ENCODE measurements at places on chromosomes 13 and 19.

DNA sequence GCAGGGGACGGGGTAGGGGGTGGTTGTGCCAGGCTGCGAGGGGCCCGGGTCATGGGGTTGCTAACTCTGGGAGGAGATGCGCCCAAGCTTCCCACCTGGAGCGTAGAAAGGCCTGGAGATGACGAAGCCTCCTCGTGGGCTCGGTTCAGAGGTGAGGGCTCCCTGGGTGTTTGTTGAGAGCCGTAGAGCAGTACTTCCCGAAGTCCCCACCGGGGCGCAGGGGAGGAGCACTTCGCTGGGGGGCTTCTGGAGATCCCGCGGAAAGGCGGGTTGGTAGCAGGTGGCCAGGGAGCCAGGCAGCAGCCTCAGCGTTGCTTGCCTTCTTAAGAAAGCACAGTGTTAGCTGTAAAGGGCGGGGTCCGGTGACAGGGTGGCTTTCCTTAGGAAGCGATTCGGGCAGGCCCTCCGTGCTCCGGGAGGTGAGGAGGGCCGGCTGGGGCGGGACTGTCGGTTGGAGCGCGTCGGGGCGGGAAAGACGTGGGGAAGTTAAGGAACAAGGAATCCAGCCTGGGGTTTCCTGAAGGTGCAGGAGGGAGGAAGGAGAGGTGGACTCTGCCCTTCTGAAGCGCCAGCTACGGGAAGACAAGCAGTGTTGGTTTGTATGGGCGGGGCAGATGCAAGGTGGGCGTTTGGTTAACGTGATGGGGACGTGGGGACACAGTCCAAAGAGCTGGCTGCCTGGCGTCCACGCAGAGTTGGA lies 3.3 kb downstream of the VSTM2B start:
- DNase-seq = no peak

DNA sequence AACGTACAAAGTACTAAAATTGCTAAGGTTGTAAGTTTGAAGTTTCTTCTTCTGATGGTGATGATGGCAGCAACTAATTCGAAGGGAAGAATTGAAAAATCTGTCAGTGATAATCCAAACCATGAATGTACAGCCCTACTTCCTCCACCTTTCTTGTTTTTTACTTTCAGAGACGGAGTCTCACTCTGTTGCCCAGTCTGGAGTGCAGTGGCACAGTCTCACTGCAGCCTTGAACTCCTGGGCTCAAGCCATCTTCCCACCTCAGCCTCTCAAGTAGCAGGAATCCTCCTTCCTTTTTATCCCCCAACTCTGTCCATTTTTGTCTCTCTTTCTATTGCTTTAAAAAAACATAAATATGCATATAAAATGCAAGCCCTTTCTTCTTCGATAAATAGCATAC lies 112.3 kb upstream of the SOX21 start:
- no peak for DNase-seq

DNA sequence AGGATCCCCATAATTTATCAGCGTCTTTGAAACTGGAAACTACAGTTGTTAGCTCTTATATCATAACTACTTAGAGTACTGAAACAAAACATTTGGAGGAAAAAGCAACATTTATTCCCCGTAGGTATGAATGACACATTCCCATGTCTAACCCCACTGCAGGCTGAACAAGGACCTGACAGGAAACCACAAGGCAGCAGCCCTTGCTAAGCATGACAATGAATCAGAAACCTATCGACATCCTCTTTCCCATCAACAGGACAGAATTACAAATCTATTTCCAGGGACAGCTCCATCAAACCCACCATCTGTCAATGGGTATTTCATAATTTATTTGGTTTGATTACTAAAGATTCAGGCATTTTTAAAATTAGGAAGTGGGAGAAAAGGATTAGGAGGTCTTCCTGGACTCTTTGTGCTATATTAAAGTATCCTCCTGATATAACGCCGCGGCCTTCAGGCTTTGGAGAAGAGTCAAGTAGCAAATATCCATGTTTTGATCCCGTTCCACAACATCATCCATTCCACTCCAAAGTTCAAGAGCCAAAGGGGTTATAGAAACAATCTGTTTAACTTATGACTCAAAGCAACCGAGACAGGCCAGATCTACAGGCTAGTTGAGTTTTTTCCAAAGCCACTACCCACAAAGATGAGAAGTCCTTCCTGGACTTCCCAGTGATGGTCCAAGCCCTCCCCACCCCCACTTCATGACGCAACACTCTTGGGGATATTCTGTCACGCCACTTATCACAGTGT lies 51.1 kb downstream of the FAM216B start:
- no peak for DNase-seq

DNA sequence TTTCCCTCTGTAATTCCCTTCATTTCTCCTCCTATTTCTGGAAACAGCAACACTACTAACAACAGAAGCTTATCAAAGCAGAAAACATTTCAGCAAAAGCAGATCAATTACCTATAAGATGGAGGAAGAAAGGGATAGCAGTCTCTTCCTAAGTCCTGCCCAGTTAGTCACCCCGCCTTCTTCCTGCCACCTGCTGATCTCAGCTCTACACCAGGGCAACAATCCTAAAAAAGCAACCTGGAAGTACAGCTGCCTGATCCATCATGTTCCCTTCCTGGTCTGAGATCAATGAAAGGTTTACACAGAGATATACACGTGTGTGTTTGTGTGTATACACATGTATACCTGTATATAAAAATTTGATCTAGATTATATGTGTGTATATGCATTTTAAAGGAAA lies 59.4 kb downstream of the TSC22D1 start:
- no peak for DNase-seq

DNA sequence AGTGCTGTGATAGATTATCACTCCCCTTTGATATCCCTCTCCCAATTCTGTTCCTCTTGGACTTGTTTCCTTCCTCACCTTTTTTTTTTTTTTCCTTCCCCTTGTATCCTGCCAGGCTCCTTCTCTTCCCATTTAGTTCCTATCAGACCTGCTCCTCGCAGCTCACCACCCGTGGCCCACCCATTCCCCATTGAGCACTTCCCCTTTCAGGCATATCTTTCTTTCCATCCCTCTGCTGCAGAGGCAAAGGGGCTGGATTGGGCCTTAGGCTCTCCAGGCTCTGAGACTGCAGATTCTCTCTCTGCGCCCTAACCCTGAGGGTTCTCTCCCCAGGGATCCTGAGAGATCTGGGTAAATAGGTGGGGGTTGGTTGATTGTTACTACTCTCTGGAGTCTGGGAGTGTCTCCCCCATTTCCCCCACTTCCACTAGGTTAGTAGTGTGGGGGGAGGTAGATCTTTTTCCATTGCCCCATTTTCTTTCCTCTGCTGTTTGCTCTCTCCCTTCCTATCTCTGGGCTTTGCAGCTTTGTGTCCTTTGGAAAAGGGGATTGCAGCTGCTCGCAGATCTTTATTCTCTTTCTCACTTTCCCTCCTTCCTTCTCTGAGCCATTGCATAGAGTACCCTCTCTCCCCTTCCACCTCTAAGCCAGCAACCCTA lies 2.3 kb downstream of the ARHGAP35 start:
- DNase-seq = no peak

- DNase-seq = no peak
Observed at GRCh38 chr19:55642153-55643002, 1.1 kb upstream of the ZNF581 start.

GRCh38 chr13:30804474-30804873 lies 69.1 kb downstream of the ALOX5AP start:
- no peak for DNase-seq

- DNase-seq = no peak
Observed at GRCh38 chr19:49613374-49613773, 22.4 kb downstream of the PRR12 start.

DNA sequence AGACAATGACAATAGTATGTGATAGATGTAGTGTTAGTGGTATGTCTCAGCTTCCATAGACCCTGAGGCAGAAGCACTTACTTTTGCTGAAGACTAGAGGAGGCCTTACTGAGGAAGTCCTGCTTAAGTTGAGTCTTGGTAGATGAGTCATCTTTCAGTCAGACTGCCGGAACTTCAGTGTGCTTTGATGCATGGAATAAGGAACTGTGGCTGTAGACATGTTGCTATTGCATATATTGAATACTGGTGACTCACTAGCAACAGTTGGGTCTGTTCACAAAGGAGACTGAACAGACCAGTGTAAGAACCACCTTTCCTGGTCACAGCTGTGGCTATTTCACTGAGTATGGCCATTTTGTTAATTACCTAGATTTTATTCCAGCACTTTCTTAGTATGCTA lies 1000.6 kb downstream of the OLFM4 start:
- DNase-seq = no peak

DNA sequence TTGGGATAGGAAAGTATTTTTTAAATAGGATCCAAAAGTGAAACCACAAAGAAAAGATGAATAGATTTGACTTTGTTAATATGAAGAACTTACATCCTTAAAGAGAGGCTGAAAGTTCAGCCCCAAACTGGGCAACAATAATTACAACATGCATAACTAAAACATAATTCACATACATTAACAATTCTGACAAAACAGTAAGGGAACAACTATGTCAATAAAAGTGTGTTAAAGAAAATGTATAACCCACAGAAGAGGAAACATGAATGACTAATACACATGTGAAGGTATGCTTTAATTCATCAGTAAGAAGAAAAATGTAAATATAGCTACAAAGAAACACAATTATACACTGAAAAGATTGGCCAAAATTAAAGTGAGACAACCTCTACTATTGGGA lies 1597.6 kb upstream of the MIR17HG start:
- no peak for DNase-seq

- no peak for DNase-seq
Observed at GRCh38 chr13:85993567-85993966, 194.3 kb upstream of the SLITRK6 start.

- no peak for DNase-seq
Observed at GRCh38 chr19:14614099-14614412, 31.2 kb downstream of the CLEC17A start.

DNA sequence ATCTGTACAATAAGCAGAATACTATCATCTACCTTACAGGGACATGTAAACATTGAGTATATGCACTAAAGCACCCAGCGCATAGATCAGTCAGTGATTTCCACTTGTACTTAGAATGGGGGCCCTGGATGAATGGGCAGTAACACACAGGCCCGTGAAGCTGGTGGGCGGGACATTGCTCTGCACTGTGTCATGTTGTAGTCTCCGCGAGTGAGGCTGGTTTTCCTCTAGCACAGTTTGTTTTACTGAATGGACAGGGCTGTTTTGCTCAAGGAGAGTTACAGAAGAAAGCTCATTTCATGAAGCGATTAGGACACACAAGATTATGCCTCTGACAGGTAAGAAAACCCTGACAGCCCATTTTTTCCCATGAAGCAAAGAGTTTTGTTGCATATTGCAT lies 86.4 kb upstream of the SOX21 start:
- no peak for DNase-seq

- no peak for DNase-seq
Observed at GRCh38 chr19:47754206-47755064, 9.1 kb downstream of the NOP53 start.

GRCh38 chr19:5479958-5480357 lies 24.7 kb downstream of the ZNRF4 start:
- no peak for DNase-seq

GRCh38 chr19:6491802-6492592 lies 10.1 kb downstream of the TUBB4A start:
- DNase-seq = no peak

GRCh38 chr13:23626700-23627099 lies 56.5 kb downstream of the TNFRSF19 start:
- no peak for DNase-seq

DNA sequence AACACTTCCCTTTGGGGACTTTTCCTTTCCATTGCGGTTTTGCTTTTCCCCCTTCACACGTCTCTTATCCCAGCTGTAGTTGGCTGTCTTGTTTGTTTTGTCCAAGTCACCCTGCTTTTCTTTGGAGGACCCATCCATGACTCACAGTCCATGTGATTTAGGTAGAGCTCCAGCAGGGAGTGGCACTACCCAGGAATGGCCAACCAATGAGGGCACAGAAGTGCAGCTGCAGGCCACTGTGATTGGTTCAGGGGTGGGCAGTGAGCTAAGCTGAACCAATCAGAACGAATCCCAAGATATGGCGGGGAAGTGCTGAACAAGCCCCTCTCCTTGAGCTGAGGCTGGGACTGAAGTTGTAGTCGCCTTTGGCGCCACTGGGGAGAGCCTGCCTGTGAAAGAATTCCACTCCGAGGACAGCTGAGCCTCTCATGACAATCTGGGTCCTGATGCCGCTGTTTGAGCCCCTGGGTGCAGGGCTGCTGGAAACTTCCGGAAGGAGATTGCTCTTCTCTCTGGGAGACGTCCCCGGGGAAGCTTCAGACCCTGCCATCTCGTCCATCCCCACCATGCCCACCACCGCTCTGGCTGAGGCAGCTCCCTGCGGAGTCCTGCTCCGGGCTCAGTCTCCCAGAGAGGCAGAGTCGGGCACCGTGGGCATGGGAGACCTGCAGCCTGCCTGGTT lies 62.9 kb upstream of the URI1 start:
- DNase-seq = no peak

DNA sequence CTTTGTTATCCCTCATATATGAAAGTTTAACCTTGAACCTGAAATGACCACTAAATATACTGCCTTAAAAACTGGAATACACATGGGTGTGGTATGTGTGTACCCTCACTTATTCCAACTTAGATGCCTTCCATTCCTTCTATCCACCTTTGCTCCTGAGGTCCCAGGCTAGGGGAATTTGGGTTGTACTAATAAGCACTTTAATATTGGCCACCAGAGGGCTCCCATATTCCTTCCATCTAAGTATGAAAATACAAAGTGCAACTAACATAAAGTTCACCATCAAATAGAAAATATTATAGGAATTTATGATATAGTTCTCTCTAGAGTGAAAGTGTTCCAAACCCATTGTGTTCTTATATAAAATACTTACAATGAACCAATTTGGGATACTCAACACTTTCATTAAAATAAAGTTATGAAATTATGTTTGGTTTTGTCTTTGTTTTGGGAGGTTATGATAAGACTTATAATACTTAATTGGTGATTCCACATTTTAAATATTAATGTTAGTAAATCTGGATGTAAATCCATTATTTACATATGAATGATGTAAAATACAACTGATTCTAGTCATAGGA lies 62.3 kb downstream of the ITGBL1 start:
- no peak for DNase-seq

- DNase-seq = no peak
Observed at GRCh38 chr13:46145950-46146349, 36.0 kb downstream of the LCP1 start.

- DNase-seq = no peak
Observed at GRCh38 chr19:46546194-46546896, 50.7 kb upstream of the PNMA8B start.

DNA sequence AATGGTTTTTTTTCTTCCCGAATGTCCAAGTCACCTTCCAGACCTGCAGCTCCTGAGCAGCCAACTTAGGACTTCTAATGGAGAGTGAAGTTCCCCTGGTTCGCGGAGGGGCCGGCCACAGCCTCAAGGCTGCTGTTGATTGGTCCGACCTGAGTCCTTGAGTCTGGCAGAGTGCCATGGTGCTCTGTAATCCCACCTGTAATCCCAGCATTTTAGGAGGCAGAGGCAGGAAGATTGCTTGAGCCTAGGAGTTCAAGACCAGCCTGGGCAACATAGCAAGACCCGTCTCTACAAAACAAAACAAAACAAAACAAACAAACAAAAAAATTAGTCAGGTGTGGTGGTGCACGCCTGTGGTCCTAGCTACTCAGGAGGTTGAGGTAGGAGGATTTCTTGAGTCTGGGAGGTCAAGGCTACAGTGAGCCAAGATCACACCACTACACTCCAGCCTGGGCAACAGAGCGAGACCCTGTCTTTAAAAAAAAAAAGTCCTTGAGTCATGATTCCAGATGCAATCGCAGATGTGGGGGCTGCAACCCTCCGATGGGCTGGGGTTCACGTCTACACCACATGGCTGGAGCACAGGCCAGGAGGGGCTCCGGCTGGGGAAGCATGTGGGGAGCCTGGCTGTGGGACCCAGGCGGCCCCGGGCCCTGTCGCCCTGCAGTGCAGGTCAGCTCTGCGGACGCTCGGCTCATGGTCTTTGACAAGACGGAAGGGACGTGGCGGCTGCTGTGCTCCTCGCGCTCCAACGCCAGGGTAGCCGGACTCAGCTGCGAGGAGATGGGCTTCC lies 17.7 kb downstream of the HPN start:
- no peak for DNase-seq

All from stimulated activated CD8-positive, alpha-beta memory T cell treated with anti-CD3 and anti-CD28 coated beads, Interleukin-4, amount 100 ng/mL, for 1 hour (primary cell).